ENCODE measurements at places on chromosomes 6 and 20.

DNA sequence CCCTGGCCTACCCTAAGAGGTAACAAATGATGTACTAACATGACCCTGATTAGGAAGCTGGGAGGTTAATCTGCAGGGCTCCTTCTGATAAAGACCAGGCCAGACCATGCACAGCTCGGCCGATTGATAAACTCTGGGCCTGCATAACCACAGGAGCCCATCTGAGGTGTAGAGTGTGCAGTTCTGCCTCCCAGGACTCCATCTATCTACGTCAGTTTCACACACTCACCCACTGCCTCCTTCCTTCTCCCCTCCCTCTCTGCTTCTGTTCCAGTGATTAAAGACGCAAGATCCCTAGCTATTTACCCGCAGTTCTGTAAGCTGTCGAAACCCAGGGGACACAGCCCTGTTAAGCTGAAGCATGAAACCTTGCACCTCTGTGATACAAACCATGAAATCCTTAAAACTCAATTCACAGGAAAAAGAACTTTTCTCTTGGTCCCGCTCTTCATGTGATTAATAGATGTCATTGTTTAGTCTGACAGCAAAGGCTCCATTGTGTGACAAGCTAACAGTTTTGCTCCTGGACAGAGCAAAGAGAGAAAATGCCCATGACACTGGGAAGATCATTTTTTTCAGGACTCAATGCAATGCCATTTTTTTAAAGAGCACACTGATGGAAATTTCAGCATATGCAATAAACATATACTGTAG lies 470.6 kb downstream of the MAFB start:
- DNase-seq = no peak

GRCh38 chr20:11267131-11267761 lies 593.4 kb upstream of the JAG1 start:
- no peak for DNase-seq

GRCh38 chr6:18343741-18344140 lies 43.4 kb upstream of the RNF144B start:
- DNase-seq = no peak

- DNase-seq = peak; percentile 87
Observed at GRCh38 chr6:2476376-2476775, 231.0 kb upstream of the GMDS start.

- no peak for DNase-seq
Observed at GRCh38 chr20:57899554-57899953, 189.7 kb upstream of the PMEPA1 start.

- DNase-seq = no peak
Observed at GRCh38 chr20:23174821-23175220, 88.7 kb upstream of the CD93 start.

DNA sequence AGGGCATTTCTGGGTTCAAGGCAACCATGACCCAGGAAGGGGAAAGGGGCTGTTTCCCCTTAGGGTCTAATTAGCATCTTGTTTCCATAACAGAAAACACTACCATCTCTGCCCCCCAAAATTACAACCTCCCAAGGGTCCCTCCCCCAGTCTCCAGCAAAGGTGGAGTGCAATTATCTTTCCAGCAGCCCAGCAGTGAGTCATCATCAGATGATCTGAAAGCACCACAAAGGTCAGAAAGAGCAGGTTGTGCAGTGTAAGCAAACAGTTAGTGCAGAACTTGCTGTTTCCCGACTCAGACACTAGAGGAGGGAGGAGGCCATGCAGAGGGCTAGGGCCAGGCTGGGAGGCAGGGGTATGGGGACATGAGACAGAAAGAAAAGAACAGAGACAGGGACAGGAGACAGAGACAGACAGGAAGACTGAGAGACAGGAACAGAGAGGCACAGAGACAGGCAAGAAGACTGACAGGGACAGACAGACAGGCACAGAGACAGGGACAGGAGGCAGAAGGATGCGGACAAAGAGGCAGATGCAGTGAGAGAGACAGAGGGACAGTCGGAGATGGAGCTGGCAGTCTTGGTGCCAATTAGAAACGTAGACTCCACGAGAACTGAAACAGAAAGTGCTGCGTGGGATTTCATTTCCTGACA lies 62.5 kb downstream of the PYGB start:
- DNase-seq = no peak

GRCh38 chr6:33607784-33608161 lies 13.3 kb upstream of the ITPR3 start:
- DNase-seq = no peak

- no peak for DNase-seq
Observed at GRCh38 chr20:53524589-53525312, 68.9 kb downstream of the ZNF217 start.

GRCh38 chr6:108476847-108477430 lies 83.8 kb upstream of the FOXO3 start:
- DNase-seq = no peak

GRCh38 chr20:11438412-11438811 lies 479.3 kb upstream of the BTBD3 start:
- DNase-seq = no peak

DNA sequence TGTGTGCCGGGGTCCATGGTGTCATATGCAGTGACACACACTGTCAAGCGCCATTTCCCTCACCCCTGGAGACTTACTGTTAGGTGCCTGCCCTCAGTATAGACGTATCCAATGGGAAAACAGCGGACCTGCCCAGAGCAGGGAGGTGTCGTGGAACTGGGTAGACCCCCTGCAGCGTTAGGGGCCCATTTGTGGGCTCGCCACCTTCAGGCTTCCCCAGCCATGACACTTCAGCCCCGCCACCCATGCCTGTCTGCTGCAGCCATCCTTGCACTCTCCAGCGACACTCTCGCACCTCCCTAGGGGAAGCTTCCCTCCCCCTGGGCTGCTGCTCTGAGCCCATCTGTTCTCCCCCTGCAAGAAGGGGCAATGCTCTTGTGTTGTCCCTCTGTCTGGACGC lies 43.2 kb downstream of the STK35 start:
- no peak for DNase-seq

DNA sequence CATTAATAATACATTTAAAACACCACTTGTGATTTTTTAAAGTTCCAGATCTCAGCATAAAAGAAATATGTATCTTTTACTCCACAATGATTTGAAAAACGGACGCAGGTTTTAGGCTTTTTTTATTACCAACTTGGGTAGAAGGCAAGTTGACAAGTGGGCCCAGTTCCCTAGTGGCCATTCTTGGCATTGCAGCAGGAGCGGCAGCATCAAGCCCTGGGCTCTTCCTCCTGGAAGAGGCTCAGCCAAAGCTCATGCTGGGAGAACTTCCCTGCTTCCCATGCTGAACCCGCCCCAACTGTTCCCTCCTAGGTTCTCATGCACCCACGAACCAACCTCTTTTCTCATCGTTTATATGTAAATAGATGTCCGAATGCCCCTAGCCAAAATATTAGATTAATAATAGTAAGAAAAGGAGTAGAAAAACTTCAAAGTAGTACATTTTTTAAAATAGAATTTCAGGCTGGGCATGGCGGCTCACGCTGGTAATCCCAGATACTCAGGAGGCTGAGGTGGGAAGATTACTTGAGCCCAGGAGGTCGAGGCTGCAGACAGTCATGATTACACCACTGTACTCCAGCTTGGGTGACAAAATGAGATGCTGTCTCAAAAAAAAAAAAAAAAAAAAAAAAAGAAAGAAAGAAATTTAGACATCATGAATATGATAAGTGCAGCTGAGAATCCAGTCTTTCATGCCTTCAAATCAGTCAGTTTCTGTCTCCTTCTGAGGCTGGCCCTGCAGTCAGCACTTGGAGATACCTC lies 18.2 kb upstream of the MYB start:
- DNase-seq = no peak

- no peak for DNase-seq
Observed at GRCh38 chr20:39849171-39849570, 839.9 kb downstream of the MAFB start.

DNA sequence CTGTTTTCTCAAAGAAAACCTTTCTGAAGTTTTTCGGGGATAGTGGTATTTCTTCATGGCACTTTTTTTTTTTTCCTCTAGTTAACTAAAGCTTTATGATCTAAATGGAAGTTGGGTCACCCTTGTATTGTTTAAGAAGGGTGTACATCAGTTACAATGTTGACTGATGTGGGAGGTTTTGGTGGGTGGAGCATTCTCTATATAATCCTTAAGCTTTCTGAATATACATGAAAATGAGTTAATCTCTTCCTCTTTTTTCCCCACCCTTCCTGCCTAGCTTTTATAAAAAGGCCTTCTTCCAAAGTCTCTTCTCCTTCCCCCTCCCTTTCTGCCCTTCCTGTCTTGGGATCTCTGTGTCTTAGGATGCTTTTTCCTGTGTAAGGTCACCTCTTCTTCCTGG lies 47.2 kb downstream of the DHX35 start:
- DNase-seq = no peak

- DNase-seq = no peak
Observed at GRCh38 chr6:151850479-151851003, 43.1 kb downstream of the ESR1 start.

GRCh38 chr6:143901885-143902750 lies 37.8 kb downstream of the ZC2HC1B start:
- no peak for DNase-seq

- no peak for DNase-seq
Observed at GRCh38 chr6:22612236-22612635, 42.9 kb downstream of the HDGFL1 start.

- DNase-seq = no peak
Observed at GRCh38 chr6:51996296-51996947, 91.0 kb downstream of the PKHD1 start.

GRCh38 chr20:44664131-44664530 lies 12.6 kb upstream of the ADA start:
- no peak for DNase-seq

DNA sequence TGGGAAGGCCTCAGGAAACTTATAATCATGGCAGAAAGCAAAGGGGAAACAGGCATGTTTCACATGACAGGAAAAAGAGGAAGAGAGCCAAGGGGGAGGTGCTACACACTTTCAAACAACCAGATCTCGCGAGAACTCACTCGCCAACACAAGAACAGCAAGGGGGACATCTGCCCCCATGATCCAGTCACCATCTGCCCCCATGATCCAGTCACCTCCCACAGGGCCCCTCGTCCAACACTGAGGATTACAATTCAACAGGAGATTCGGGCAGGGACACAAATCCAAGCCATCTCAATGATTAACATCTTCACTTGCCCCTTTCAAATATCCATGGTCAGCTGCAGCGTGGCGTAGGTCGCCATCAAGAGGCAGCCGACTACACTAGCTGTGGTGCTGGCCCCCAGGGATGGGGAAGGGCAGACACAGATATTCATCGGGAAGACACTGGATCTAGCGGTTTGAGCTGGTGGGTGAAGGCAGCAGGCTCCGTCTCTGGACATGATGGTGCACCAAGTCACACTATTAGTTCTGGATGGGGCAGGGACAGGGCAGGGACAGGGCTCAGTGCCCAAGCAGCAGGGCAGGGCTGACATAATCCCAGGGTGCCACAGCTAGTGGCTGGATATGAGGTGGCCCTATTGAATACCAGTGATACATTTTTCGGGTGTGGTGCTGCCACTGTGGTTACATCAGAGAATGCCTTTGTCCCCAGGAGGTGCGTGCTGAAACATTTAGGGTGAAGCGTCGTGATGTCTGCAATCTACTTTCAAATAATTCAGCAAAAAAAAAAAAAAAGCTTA lies 31.6 kb downstream of the TUBB2B start:
- no peak for DNase-seq

- no peak for DNase-seq
Observed at GRCh38 chr6:149168968-149169367, 148.5 kb upstream of the TAB2 start.

DNA sequence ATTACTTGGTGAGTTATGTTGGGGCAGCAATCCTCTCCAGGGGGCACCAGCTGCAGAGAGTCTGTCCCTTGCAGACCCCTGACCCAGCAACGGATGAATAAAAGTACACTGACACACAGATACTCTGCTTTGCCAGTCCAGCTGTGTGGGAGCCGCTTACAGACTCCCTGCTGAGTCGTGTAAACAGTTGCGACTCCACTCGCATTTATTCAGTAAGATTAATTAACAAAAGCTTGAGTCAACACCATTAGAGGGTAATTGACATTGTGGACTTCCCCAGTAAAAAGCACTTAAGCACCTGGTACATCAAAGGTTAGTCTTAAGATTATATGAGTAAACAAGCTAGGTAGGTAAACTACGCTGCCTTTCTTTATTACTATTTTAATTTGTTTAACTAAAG lies 92.0 kb upstream of the TMEM181 start:
- DNase-seq = peak; percentile 42

DNA sequence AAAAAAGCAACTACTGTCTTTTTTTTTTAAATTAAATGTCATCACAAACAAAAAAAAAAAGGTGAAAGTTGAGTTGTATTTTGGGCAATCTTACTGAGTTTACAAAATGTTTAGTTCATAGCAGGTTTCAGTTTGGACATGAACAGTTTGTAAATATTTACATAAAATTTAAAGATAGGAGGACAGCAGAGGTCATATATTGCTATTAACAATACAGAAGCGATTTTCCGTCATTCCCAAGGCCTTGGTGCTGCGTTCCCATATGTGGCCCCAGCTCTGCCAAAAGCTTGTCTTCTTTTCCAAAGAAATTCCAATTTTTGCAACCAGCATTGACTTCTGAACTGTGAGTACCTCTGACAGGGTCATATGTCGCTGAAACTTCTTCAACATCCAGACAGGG lies 5.1 kb downstream of the BACH2 start:
- no peak for DNase-seq

DNA sequence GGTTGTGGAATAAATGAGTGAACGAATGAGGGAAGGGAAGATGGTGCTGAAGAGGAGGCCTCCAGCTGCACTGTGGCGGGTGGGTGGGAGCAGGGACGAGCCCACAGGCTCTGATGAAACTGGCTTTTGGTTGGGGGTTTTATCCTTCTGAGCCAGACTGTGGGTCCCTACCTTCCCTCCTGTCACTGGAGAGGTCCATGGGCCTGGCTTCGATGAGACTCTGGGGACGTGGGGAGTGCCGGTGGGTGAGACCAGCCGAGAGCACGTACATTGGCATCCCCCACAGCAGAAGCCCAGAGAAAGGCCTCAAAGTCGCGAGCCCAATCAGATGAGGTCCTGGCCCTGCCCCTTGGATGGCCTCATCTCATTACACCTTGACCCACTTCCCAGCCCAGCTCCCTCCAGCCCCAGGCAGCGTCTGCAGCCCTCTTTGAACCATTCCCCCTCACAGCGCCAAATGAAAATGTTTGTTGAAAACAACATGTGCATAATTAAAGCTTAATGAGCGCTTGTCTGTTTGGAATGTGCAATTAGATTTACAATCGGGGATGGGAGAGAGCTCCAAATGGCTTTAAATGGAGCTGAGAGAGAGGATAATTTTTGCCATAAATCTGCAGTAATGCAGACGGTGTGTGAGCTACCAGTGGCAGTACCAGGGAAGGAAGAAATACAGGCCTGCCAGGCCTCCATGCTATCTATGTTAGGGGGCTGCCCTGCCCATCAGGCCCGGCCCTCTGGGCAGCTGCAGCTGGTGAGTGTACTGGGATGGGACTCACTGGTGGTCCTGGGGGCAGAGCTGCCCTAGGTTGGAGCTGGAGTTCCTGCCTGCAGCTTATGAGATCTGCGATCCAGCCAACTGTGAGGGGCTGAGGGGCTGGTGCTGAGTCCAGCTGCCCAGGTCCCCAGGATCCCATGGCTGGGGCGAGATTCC lies 47.2 kb downstream of the TOX2 start:
- DNase-seq = no peak

- DNase-seq = peak; percentile 3
Observed at GRCh38 chr6:153312634-153313033, 181.6 kb upstream of the RGS17 start.

- no peak for DNase-seq
Observed at GRCh38 chr20:33441142-33441955, 2.2 kb downstream of the SNTA1 start.

All from NCI-H187 treated with DMSO at 0.1 percent for 48 hours (cell line).